ENCODE measurements at places on chromosomes 4 and X. TPM values are rescaled to one million over a fixed set of nuclear protein-coding genes. Genes with fewer than 3 reads are reported as not detected.

DNA sequence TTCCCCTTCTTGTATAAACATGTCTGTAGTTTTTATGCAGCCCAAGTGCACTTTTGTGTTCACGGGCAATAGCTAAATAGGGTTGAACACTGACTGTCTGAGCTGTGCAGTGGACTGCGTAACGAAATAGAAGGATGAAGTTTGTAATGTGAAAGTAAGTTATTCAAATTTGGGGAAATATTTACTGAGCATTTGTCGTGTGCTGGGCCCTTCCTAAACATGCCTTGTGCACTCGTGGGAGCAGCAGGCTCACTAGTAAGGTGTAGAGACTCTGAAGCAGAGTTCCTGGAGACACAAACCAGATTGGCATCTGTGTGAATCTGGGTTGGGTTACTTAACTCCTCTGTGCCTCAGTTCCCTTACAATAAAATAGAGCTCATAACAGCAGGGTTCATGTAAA, 51.7 kb upstream of the C1QTNF7 start:
- DNase-seq: no peak

DNA sequence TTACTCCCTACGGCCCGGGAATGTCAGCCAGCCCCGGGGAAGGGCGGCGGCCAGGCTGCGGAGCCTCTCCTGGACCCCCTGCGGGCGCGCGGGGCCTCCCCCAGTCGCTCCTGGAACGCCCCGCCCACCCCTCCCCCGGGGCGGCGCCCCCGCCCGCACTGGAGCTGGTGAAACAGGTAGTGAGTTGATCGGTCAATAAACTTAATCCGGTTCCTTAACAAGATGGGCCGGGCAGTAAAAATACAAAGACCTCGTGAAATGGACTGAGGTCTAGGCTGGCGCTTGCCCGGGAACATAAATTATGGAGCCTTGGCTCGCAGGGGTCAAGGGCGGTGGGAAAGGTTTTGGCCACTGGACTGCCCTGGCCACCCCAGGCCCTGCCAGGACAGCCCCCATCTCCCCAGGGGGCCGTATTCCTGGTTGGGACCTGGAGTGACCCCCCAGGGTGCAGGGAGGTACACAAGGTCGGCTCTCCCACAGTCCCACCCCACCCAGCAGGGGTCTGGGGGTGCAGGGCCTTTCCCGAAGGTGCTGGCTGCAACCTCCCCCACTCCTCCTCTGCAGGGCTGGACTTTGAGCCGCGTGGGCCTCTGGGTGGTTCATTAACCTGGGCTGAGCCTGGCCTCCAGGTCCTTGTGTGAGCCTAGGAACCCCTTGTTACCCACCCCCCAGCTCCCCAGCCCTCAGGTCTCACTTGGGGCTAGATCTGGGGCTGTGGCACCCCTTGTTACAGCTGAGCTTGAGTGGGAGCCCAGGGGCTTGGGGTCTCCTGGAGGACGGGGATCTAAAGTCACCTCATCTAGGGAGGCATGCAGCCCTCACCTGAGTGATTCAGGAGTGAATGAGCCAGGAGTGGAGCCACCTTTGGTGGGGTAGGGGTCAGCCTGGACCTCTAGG, 2.5 kb downstream of the FGFR3 start:
- DNase-seq: no peak

PCDH11X gene
- not detected for total RNA-seq

- no peak for DNase-seq
Measured at GRCh38 chr4:151527699-151528098, 118.7 kb downstream of the FHIP1A start.

PRR32 gene
- total RNA-seq: not detected

DNA sequence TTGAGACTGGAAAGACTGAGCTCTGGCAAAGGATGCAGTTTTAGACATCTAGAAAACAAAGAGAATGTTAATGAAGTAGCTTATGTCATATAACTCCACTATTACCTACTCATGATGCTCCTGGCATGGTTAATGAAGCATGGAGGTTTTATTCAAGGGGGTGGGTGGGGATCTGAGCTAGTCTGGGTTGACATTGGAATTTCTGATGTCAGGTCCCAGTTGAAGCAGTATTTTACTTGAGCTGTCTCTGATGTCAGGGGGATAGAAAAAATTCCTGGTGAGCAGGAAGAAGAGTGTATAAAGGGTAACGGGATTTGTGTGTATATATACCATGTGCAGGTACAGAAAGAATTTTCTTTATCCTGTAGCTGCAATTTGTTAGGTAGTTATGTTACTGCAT, 102.0 kb downstream of the ELOVL6 start:
- no peak for DNase-seq

TRIM60 gene
- total RNA-seq: not detected

GRCh38 chr4:138938366-138938690, 77.3 kb upstream of the NOCT start:
- DNase-seq: peak; percentile 51

MAGEB17 gene
- not detected for total RNA-seq

DNA sequence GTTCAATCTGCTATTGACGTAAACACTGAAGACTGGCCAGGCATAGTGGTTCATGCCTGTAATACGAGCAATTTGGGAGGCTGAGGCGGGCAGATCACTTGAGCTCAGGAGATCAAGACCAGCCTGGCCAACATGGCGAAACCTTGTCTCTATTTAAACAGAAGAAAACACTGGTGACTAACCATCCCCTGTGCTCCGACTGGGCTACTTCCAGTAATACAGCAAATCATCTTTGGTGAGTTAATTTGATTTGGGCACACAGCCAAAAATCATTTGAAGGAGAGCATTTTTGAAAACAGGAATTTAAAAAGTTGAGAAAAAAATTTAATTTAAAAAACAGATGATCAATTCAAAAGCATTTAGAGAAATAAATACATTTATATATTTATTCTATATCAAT, 52.0 kb downstream of the SEC24D start:
- DNase-seq: no peak

DNA sequence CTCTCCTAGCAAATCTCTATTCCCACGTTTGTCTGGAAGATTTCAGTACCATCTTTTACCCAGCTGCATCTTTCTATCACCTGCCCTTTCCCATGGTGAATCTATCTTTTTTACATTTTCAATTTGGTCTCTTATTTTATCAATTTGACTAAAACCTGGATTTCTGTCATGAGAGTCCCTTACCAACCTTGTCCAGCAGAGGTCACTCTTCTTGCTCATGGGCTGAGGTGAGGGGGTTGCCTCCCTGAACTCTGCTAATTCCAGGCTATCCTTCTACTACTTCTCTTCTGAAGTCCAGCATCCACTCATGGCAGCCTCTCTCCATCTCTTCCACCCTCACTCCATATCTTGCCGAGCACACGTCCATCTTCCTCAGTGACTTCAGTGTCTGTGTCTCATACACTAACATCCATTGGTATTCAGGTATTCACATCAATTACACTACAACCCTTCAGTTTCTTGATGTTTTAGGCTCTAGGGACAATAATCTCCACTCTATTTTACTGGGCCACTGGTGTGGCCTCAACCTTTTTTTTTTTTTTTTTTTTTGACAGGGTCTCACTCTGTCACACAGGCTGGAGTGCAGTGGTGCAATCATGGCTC, 17.8 kb upstream of the ZNF827 start:
- peak; percentile 48 for DNase-seq

VGLL1 gene
- not detected for total RNA-seq

NEK1 gene
- 11.2 TPM for total RNA-seq

Measured in myocyte (in vitro differentiated cells).